Stimulated activated CD8-positive, alpha-beta memory T cell treated with anti-CD3 and anti-CD28 coated beads, Interleukin-4, amount 100 ng/mL, for 48 hours (primary cell): ENCODE measurements at places on chromosomes 2 and 18.
A peak's percentile ranks its signal among the peaks of the same experiment; 100 is the strongest.

DNA sequence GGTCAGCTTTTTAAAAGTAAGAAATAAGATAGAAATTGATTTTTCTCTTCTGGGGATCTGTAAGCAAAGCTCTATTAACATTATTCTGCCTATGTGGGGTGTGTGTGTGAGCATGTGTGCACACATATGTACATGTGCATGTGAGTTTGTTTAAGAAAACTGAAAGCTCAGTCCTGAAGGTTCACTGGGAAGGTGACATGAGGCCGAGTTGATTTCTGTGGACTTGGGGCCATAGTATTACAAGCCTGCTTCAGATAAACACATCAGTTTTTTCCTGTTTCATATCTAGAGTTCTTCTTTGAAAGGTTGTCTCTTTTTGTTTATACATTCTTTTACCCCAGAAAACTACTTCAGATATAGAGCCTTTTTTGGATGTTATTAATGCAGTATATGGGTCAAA is 83.4 kb downstream of the SERPINB8 start:
- no peak for DNase-seq

DNA sequence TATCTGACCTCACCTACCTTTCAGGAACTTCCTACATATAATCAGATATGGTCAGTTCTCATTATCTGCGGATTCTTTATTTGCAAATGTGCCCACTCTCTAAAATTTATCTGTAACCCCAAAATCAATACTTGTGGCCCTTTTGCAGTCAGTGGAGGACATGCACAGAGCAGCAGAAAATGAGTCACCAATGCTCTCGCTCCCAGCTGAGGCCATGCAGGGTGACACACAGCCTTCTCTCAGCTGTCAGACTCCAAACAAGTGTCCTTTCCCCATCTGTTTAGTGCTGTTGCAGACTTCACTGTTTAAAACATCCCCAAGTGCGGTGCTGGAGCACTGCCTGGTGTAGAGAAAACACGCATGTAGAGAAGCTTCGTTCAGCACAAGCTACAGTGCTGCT is 171.9 kb upstream of the SALL3 start:
- DNase-seq, result no peak

GRCh38 chr2:233349005-233349998 is 5.0 kb upstream of the DGKD start:
- DNase-seq, result peak; percentile 17

GRCh38 chr2:15223887-15224286 is 337.2 kb downstream of the NBAS start:
- no peak for DNase-seq

DNA sequence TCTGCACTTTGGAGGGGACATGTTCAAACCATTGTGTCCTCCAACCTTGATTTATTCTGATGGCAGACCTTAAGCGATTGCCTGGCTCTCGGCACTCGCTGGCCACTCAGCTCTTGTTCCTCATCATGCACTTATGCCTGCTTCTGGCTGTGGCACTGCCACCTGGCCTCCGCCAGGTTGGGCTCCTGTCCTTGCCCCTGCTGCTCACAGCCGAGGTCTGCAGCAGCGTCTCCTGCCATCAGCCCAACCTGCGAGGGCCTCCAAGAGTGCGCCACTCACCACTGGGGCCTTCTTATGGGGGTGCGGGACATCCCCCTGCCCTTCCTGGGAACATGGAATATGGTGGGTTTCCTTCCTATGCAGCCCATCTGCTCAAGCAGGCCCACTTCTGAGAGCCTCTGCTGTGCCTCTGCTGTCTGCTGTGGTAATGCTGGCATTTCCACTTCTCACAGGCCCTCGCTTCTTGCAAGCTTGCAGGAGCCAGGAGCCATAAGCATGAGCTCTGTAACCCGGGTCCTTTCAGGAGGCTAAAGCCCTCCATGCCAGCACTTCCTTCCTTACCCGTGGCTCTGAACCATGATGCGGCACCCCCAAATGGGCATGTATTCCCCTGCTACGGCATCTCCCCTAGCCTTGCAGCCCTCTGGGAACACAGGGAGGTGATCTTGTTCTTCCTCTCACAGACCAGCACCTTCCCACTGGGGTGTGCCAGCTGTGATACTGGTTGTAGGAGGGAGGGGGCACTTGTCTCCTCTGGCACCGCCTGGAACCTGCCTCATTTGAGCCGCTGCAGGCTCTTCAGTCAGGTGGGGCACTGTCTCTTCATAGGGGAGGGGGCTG is 58.6 kb upstream of the HS6ST1 start:
- DNase-seq, result no peak

- DNase-seq, result no peak
These were observed 14.1 kb downstream of the CEP68 start for GRCh38 chr2:65070172-65070830.

DNA sequence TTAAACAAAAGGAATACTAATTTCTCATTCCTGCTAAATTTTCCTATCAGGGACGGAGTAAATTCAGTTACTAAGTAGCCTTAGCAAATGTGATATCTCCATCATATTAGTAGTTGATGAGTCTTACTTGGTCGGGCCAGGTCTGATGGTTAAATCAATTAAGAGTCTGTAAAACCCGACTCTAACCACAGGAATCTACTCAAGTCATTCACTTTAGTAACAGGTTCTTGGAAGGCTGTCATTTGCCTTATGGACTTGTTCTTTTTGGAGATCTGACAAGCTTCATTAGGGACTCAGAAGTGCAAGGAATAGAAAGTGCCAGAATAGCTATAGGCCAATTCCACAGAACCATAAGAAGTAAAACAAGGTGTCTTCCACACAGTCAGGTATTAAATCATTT is 119.0 kb downstream of the GCA start:
- no peak for DNase-seq

GRCh38 chr2:59047373-59047995 is 806.4 kb upstream of the FANCL start:
- DNase-seq, result no peak

DNA sequence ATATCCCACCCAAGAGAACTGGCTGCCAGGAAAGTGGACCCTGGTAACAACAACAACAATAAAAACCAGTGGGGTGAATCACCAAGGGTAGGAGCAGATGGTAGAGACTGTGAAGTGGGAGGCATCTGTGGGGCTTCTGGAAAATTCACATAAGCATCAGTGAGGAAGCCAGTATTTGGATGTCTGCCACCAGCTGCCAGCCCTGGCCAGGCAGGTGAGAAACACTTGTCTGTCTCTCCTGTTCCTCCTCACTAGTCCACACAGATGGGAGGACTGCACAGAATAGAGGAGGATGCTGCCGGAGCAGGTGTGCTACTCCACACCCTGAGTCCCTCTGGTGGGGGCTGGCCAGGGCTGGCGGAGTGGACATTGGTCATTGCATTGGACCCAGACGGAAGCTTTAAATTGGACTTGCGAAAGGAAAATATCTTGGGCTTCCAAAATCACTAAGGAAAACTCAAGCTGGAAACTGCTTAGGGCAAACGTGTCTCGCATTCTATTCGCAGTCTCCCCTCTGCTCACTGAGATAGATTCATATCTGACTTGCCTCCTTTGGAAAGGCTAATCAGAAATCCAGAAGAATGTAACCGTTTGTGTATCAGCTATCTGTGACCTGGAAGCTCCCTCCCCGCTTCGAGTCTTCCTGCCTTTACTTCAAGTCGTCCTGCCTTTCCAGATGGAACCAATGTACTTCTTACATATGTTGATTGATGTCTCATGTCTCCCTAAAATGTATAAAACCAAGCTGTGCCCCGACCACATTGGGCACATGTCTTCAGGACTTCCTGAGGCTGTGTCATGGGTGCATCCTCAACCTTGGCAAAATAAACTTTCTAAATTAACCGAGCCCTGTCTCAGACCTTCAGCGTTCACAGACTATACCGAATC is 69.1 kb downstream of the NAB1 start:
- DNase-seq, result no peak

- DNase-seq, result no peak
These were observed 7.1 kb downstream of the PPP1R1C start for GRCh38 chr2:181992776-181993175.

DNA sequence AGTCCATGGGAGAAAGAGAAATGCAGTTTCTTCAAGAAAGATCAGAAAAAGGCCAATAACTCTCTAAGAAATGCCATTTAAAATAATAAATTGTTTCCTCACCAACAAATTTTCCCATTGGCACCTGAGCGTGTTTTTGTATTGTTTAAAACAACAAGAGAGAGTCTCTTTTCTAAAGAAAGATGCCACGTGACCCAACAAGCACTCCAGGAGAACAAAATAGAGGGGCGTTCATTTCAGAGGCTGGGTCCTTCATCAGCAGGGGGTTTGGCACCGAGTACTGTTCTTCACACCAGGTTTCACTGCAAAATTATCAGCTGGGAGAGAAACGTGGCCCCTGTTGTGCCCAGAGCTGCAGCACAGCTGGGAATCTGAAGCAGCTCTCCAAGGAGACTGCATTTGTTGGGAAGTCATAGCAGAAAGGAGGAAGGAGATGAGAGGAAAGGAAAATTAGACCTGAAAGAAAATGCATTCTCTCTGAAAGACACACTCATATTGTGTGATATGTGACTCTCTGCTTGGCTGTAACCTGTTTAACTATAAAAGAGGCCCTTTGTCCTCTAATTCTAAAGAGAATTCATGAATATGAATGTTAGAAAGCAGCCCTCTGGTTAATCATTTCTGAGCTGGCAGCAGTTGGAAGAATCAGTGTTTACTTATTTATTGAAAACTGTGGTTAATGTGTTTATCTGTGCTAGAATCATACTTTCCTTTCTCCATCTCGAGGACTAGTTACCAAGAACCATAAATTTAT is 205.3 kb upstream of the CDH20 start:
- no peak for DNase-seq

GRCh38 chr2:158484892-158485556 is 28.3 kb downstream of the PKP4 start:
- no peak for DNase-seq

- DNase-seq, result peak; percentile 46
These were observed at the start of gene SH3RF3 for GRCh38 chr2:109128616-109129355. Gene SH3RF3, plus strand, starts transcription at chr2:109129205.

GRCh38 chr2:9681427-9681817 is 50.6 kb upstream of the YWHAQ start:
- no peak for DNase-seq
